ENCODE measurements at places on chromosomes 2 and 18.
A peak's percentile ranks its signal among the peaks of the same experiment; 100 is the strongest.

- DNase-seq = no peak
Observed at GRCh38 chr2:178943745-178944144, 106.2 kb downstream of the CCDC141 start.

DNA sequence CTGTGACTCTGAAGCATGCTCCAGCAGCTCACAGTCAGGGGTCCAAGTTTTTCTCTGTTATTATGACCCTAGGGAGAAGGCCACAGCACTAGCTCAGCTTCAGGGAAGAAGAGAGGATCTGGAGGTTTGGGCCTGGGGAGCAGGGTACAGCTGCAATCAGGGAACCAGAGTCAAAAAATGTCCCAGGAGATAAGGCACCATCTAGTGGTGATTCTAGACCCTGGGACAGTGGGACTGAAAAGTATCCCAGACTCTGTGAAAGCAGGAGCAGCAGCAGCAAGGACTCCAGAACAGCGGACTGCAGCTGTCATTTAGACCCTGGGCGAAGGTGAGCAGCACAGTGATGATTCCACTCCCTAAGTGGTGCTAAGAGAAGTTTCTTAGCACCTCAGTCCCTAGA, 278.4 kb upstream of the DDX18 start:
- DNase-seq = no peak

DNA sequence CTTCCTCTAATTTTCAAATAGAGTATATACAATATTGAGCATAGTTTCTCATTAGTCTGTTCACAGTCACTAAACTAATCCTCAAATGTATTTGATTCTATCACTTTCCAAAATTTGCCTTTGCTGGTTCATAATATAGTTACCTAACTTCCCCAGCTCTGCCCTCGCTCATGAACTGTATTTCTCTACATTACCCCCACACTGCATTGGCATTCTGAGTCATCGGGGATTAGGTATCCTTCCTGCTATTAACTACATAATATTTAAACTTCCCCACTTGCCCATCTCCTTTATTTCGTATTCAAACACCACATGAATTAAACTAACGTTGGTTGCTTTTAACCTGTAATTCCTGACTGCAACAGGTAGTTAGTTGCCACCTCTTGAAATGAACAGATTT, 14.8 kb upstream of the CLASP1 start:
- no peak for DNase-seq

DNA sequence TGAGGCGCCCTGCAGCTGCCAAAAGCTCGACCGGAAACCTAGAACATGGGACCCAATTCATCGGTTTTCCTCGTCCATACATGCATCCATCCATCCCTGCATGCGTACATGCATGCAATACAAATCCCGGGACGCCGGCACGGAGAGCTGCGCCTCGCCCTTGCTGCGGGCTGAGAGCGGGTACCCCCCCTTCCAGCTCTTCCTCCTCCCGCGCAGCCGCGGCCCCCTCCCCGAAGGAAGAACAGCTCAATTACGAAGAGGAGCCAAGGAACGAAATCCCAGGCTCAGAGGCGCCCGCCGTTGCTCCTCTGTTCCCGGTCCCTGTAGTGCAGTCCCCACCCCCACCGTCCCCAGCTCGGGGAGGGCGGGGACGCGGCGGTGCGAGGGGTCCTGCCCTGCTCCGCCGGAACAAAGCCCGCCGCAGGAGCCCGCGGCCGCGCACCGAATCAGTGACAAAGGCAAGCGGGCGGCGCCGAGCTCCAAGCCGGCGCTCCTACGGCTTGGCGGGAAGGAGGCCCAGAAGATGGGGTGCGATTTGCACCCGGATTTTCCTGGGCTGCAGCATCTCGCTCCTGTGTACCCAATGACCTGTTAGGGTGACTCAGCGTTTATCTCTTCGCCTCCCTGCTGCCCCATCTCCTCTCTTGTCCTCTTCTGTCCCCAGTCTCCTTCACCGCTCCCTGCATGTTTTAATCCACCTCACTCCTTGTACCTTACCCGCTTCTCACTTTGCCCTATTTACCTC, 8.9 kb upstream of the POU3F3 start:
- DNase-seq = no peak

DNA sequence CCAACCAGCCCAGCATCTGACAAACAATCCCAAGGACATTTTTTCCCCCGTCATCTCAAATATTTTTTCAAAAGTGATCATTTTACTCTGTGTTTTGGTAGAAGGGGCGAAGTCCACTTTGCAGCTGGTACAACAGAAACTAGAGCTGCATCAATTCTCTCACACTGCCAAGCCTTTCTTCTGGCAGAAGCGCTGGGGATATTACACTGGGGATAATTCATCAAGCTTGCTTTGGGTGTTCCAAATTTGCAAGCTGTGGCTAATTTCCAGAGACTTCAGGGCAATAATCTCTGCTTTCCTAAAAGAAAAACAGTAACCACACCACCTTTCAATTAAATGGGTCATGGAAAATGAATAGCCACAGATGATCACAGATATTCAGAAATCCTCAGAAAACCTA, 238.3 kb downstream of the SLC8A1 start:
- DNase-seq = no peak

GRCh38 chr2:30115141-30115980, 31.4 kb upstream of the YPEL5 start:
- DNase-seq = no peak

GRCh38 chr2:72830273-72830672, 4.4 kb upstream of the EXOC6B start:
- no peak for DNase-seq

- DNase-seq = peak; percentile 53
Observed at GRCh38 chr18:13120983-13121441, 97.5 kb upstream of the LDLRAD4 start.

DNA sequence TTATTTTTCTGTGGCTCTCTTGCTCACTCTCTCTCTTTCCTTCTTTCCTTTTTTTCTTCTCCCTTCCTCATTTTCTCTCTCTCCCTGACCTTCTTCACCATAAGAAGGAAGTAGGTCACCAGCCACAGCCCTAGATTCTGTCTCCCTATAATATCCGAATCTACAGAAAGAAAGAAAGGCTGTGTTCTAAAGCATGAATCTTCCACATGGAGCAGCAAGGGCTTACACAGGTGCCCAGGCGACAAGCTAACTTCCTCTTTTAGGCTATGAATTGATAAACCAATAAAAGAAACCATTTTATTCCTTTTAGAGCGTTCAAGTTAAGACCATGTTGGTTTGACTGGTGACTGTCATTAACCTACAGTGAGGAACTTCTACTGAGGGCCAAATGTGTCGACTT, 49.3 kb downstream of the CACNB4 start:
- no peak for DNase-seq

GRCh38 chr2:42171396-42171980, 2.3 kb downstream of the EML4 start:
- peak; percentile 46 for DNase-seq

GRCh38 chr2:12417786-12418185, 298.9 kb upstream of the TRIB2 start:
- DNase-seq = no peak

- no peak for DNase-seq
Observed at GRCh38 chr18:49845629-49846360, 32.5 kb upstream of the ACAA2 start.

GRCh38 chr2:60125611-60126426, 427.6 kb downstream of the BCL11A start:
- no peak for DNase-seq

DNA sequence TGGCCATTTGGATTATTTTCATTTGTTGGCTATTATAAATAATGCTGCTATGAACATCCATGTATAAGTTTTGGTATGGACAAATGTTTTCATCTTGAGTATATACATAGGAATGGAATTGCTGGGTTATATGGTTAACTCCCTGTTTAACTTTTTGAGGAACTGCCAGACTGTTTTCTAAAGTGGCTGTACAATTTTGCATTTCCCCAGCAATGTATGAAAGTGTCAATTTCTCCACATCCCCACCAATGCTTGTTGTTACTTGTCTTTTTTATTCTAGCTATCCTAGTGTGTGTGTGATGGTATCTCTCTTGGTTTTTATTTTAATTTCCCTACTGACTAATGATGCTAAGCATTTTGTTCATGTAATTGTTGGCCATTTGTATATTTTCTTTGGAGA, 90.6 kb upstream of the CYP26B1 start:
- DNase-seq = no peak

- no peak for DNase-seq
Observed at GRCh38 chr18:79680100-79680879, 687 bp downstream of the CTDP1 start.

GRCh38 chr2:16680781-16681180, 15.1 kb upstream of the CYRIA start:
- DNase-seq = no peak

DNA sequence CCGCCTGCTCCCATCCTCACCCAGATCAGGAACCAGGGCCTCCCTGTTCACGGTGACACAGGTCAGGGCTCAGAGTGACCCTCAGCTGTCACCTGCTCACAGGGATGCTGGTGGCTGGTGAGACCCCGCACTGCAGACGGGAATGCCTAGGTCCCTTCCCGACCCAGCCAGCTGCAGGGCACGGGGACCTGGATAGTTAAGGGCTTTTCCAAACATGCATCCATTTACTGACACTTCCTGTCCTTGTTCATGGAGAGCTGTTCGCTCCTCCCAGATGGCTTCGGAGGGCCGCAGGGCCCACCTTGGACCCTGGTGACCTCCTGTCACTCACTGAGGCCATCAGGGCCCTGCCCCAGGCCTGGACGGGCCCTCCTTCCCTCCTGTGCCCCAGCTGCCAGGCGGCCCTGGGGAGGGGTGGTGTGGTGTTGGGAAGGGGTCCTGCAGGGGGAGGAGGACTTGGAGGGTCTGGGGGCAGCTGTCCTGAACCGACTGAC, 31.7 kb downstream of the GPC1 start:
- DNase-seq = no peak

GRCh38 chr2:10278029-10278762, 24.5 kb upstream of the HPCAL1 start:
- no peak for DNase-seq
